ENCODE measurements at places on chromosomes 3 and 15.

DNA sequence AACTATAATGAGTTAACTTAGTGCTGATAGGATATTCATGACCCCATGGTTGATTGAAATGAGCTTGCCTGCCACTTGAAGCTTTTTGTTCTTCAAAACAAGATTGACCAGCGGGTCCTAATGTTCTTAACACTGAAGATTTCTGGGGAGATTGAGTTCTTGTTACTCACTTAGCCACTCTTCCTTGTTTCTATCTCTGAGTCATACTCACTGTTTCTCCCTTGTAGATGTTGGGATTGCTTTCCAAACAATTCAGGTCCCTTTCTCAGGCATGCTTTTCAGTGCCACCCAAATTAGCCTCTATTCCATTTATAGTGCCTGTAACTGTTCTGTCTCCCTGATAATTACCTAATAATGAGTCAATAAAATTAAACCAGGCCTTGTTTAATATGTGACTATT is 517.0 kb downstream of the SQOR start:
- no peak for DNase-seq

- no peak for DNase-seq
Measured at GRCh38 chr3:5007873-5008272, 28.6 kb downstream of the BHLHE40 start.

DNA sequence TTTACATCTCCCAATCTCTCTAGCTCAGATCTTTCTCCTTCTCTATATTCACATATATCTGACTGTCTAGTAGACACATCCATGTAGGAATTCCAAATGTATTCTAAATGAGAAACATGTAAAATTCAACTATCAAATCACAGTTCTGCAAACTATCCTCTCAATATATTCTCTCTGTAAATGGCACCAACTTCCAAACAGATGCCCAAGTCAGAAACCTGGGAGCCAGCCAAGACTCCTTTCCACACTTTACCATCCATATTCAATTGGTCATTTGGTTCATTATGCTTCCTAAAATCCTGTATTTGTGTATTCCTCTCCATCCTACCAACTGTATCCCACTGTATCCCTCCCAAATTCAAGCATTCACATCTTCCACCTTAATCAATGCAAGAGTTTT is 53.0 kb upstream of the INO80 start:
- no peak for DNase-seq

DNA sequence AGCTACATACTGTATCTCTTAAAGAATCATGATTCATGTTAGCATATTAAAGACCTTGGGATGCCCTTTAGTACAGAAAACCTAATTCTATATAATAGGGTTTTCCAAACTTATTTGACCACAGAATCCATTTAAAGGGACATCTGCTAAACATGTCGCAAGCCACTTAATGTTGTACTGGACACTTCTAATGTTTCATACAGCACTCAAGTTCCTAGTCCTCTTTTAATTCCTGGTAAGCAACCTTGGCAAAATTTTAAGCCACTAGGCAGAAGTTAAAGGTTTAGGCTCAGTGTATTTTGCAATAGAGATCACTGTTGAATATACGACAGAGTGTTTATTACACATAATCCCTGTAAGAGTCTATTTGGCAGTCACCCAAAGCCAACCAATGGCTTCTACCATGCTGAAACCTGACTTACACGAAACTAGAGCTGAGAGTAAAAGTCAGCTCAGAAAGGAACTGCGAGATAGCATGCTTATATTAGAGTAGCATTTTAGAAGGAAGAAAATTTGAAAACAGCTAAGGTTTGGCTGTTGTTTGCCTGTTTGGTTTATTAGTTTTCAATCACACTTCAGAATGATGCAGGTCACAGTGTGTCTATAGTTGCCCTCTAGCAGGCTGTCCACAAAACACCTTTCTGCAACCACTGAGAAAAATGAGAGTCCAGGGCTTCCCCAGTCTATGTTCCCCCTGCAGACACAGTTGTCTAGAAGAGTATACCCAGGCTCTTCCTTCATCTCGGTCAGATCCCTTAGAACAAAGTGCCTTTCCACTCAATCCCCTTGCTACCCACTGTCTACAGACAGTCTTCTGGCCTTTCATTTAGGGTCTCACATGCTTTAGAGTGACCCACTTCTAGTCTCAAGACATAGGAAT is 104.4 kb downstream of the FMN1 start:
- DNase-seq, result no peak

- peak; percentile 19 for DNase-seq
Measured at GRCh38 chr15:94584833-94585244, 353.5 kb downstream of the MCTP2 start.

GRCh38 chr3:174495928-174496327 is 363.2 kb upstream of the NAALADL2 start:
- no peak for DNase-seq

DNA sequence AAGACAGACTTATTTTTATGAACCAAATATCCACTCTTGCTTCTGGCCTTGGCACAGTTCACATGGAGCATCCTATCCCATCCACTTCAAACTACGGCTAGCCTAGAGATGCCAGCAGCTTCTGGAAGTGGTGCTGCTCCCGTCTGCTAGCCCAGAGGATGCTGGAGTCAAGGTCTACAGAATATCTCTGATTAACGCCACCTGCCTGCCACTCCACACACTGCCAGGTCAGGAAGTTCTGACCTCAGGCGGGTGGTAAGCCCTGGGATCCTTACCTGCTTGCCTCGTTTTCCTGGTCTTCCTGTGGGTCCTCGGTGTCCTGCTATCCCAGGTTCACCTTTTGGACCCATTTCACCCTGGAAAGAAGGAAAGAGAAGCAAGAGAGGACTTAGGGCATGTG is 42.9 kb downstream of the EAF1 start:
- DNase-seq, result no peak

- DNase-seq, result no peak
Measured at GRCh38 chr3:14839236-14839635, 20.5 kb downstream of the FGD5 start.

DNA sequence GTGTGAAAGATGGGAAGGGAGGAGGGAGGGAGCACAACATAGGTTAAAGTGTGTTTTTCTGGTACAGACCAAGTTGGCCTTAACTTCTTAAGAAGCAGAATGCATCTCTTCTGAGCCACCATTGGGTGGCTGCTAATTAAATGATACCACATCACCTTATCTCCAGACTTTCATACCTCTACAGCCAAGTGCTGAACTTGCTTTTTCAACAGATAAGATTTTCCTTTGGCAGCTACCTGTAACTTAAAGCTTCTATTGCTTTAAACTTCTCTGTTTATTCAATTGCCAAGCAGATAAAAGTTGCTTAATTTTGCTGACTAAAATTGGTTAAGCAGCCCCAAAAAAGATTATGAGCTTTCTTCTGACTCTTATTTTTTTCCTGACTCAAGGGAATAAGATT is 292.4 kb upstream of the SGO1 start:
- DNase-seq, result no peak

DNA sequence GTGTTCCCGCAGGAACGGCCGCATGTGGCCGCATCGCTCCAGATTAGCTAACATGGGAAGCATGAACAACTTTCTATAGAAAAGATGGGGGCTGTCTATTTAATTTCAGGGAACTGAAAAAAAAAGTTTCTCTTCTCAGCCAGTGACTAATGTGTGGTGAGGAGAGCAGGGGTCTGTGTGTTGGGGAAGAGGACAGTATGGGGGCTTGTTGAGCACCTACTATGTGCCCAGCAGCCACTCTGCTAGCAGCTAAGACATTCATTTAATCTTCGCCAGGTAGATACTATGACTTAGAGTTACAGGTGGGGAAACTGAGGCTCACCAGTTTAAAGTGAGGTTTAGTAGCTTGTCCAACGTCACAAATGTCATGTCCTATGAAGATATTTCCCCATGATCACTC is 56.6 kb downstream of the MGLL start:
- no peak for DNase-seq

- no peak for DNase-seq
Measured at GRCh38 chr3:69770976-69771634, 31.8 kb downstream of the MITF start.

DNA sequence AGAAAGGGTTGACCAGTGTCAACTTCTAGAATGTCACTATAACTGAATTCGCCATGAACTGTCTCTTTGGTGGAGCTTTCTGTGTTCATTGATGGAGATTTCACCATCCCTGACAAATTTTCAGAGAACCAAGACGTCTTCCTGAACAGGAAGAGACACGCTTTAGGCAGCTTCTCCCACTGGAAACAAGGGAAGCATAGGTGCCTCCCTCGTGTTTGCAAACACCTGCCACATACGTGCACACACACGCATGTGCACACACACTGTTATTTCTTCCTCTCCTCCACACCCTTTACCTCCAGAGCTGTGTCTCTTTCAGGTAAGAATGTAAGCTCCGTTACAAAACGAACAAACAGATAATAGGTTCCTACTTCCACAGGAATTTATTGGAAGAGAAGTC is 15.6 kb downstream of the ARRDC4 start:
- DNase-seq, result no peak
